ENCODE measurements at places on chromosomes 16 and 17.

- DNase-seq, result no peak
Observed at GRCh38 chr16:73368715-73369114, 320.8 kb upstream of the ZFHX3 start.

GRCh38 chr17:77546772-77547241 is 406.0 kb downstream of the SEC14L1 start:
- DNase-seq, result no peak

DNA sequence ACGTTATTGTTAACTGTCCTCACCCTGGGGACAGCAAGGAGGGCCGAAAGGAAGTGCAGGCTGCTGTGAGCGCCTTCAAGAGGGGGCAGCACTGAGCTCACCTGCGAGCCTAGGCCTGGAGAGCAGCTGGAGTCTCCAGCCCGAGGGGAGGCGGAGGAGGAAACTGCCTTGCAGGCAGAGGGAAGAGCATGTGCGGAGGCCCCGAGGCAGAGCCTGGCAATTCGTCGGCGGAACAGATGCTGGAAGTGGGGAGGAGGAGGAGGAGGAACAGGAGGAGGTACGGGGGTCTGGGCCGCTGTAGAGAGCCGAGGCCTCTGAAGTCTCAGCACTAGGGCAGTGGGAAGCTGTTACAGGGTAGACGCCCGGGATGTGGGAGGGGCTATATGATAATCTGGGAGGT is 49.6 kb upstream of the PLCG2 start:
- DNase-seq, result no peak

- no peak for DNase-seq
Observed at GRCh38 chr17:64401941-64402340, 11.3 kb upstream of the PECAM1 start.

DNA sequence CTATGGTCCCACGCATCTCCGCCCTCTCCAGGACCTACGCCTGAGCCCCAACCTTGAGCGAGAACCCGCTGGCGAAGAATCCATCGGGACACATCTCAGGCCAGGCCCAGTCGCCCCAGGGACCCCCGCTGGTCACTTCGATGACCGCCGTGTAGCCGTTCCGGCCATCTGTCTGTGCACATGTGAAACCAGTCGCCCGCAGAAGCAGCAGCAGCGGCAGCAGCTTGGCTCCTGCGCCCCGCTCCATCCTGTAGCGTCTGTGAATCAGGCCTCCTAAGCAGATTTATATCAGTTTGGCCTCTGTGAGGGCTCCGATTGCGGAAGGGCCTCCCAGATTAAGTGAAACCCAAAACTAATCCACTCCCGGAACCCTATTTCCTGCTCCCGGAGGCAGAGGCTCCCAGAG is at the start of gene VMO1:
TSS of gene VMO1 (minus strand) at position 259 of the 406 bp plus-strand sequence. CDS start at position 247, 12 bp downstream.
- DNase-seq, result no peak

GRCh38 chr16:67481561-67482232 is 740 bp upstream of the ATP6V0D1 start:
- no peak for DNase-seq

DNA sequence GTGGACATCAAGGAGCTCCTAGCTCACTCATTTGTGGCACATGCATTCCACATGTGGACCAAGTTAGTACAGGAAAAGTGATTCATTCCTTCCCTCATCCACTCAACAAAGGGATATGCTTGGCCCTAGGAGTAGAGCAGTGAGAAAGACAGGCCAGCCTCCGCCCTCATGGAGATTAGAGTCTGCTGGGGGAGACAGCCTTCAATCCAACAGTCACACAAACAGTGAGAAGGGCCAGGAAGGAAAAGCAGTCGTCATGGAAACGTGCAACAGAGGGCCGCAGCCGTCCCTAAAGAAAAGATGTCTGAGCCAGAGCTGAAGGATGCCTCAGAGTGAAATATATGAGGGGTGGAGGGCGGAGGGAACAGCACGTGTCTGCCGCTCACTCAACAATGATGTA is 109.9 kb downstream of the VPS53 start:
- no peak for DNase-seq

GRCh38 chr17:18158022-18158600 is 25.5 kb upstream of the ALKBH5 start:
- peak; percentile 95 for DNase-seq

DNA sequence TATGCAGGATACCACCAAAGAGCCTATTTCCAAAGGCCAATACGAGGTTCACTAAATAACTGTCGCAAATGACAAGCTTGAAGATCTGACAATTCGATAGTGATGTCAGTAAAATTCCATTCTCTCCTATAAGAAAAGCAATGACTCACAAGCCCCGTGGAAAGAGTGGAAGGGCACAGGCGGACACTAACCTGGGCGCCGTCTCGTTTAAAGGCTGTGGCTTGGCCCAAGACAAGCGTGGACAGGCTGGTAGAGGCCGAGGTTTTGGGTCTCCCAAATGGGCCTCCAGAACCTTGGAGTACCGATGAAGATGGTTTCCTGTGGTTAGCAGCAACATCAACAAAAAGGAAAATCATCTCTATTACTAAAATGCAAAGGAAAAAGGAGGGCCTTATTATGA is 16.5 kb upstream of the SLC38A8 start:
- DNase-seq, result no peak

DNA sequence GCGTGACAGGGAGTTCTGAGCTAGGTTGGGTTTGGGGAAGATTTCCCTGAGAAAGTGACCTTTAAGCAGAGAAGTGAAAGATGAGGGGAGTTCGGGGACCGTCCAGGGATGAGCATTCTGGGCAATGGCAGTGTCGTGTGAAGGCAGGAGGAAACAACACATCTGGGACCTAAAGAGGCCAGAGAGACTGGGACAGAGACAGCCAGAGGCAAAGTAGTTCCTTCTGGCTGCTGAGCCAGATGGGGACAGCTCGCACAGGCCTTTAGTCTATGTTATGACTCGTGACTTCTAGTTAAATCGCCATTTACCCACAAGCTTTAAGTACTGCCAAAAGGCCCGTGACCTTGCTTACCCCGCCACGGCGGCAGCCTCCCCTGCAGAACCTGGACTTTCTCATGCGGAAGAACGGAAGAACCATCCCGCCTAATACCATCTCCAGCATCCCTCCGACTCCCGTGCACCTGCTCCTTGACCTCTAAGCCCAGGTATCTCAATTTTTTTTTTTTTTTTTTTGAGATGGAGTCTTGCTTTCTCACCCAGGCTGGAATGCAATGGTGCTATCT is 8.5 kb upstream of the MED11 start:
- DNase-seq, result no peak

- no peak for DNase-seq
Observed at GRCh38 chr16:57949013-57949412, 21.9 kb downstream of the CNGB1 start.

DNA sequence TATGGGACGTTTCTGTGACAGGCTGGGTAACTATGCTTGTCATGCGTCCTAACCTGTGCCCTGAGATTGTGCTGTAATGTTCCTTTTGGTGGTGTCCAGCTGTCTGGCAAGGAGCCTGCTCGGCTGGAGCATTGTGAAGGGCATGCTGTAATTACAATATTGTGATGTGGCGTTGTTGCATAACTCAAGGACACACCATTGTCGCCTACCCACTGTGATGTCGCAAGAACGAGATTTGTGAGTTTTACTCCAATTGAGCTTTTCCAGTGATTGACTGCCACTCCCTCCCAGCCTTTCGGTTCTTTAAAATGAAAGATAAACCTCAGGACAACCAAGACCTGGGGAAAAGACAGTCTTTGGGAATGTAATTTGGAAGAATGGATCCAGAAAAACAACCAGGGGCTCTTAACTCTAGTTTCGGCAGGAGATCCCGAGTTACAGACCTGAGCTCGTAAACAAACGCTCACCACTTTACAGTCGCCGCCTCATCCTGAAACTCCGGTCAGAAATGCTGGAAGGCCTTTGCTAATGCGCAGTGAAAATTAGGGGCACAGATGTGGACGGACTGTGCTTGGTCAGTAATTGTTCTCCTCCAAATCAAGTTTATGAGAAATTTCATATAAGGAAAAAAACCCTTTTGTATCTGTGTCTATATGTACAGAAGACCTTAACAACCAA is 1.3 kb downstream of the ZNF750 start:
- no peak for DNase-seq

DNA sequence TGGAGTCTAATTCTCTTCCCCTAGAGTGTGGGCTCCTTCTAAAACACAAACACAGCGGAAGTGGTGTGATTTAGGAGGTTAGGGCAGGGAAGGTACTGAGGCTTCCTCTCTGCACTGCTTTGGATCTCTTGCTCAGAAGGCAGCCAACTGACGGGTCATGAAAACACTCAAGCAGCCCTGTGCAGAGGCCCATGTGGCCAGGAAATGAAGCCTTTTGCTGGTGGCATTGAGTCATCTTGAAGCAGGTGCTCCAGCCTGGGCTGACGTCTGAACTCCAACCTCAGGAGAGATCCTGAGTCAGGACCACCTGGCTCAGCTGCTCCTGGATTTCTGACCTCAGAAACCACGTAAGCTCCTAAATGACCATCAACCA is 72.9 kb downstream of the MRM1 start:
- DNase-seq, result no peak

GRCh38 chr16:29812754-29813643 is 1.0 kb downstream of the PRRT2 start:
- no peak for DNase-seq

- DNase-seq, result no peak
Observed at GRCh38 chr16:3182608-3183444, 5.2 kb upstream of the OR1F1 start.

DNA sequence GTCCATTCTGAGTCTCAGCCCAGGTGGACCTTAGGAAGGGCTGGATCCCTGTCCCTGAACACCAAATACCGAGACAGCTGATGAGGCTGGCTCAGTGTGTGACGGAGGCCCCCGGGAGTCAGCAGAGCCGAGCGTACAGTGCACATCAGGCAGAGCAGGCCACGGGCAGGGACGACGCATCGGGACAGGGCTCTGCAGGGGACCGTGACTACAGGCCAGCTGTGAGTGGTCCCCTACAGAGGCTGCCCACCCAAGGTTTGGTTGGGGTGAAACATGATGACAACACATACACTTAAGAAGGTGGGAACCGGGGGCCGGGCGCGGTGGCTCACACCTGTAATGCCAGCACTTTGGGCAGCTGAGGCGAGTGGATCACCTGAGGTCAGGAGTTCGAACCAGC is 6.4 kb downstream of the CCDC137 start:
- DNase-seq, result no peak

GRCh38 chr16:25896411-25896810 is 204.7 kb downstream of the HS3ST4 start:
- no peak for DNase-seq

GRCh38 chr17:20035501-20035900 is 26.3 kb downstream of the SPECC1 start:
- no peak for DNase-seq

GRCh38 chr17:51819341-51820219 is 338.9 kb downstream of the CA10 start:
- DNase-seq, result no peak

Measured in memory B cell (primary cell).